ENCODE measurements at places on chromosomes 2 and 18.

DNA sequence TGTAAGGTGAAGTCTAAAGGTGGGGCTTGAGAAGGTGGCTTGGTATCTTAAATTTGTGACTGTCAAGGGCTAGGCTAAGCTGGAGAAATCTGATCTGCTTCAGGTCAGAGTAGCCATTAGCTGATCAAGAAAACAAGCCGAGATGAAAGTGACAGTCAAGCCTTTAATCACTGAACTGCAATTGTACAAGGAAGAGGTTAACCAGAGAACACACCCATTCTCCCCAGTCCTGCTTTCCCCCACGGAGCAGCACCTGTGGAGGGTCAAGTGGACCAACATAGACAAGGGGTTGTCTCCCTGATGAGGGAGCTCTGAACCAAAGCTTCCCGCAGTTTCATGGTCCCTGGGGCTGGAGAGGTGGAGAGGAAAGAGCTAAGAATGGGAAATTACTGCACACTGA, 901.2 kb downstream of the DCC start:
- no peak for DNase-seq

- no peak for DNase-seq
These were observed 80.2 kb downstream of the NDUFA10 start for GRCh38 chr2:239944694-239945551.

DNA sequence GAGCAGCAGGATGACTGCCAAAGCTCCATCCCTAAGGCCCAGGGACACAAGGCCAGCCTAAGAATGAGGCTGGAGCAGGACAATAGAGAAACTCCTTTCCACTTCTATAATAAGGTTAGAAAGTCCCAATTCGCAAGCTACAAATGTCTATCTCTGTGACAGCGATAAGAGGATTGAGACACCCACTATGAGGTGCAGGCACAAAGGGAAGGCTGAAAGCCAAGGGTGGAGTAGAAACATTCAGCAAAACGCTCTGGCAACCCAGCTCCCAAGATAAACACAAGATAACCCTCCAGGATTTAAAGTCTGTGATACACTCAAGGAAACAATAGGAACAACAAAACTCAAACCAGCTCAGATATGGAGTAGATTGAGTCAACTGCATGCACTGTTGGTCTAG, 418.0 kb upstream of the UBE2E3 start:
- no peak for DNase-seq

DNA sequence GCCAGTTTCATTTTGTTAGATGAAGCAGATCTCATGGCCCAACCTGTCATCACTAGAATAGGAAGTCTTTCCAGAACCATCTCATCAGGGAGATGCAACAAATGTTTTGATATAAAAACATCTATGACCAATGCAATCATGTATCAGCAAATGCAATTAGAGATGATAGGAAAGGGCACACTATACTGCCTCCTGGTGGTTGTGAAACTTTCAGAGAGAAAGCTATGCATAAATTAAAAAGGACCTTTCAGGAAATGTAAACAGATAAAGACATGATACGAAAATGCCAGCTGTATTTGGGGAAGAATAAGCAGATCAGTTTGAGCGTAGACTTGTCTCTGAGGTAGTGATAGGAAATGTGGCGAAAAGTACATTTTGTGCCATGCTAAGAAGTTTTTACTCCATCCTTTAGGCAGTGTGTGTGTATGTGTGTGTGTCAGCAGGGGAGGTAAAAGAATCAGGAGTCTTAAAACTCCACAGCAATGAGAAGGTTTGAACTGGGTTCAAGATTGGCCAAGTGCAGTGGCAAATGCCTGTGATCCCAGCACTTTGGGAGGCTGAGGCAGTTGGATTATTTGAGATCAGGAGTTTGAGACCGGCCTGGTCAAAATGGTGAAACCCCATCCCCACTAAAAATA, 479.3 kb downstream of the CPS1 start:
- DNase-seq: peak; percentile 56

DNA sequence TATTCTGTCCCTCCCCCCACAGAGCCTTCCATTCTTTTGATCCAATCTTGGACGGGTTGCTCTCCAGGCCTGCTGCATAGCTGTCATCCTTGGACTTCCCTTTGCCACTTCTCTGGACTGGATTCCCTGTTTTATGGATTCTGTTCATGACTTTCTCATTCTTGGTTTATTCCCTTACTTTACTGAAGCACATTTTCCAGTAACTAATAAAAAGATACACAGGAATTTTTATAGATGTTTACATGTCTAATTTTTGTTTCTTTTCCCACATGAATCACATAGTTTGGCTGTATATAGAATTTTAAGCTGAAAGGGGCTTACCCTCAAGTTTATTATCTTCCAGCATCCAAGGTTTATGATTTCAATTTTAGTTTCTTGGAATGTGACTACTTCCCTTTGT, 37.9 kb downstream of the GDF7 start:
- no peak for DNase-seq

All from HT-29 (cell line).